ENCODE measurements at places on chromosomes 7 and 10. TPM values are rescaled to one million over a fixed set of nuclear protein-coding genes. Genes with fewer than 3 reads are reported as not detected.

DNA sequence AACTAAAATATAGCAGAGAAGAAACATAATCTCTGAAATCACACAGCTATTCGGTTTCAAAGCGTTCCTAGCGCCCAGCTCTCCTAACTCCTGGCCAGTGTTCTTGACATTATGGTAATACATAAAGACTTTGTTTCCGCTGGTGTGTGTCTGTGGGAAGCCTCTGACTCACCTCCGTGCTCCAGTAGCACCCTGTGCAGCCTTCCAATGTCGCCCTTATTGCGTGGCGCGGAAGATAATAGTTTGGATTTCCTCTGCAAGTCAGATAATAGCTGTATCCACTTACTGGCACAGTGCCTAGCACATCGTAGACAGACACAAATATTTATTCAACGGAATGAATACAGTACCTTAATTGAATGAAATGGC is 570 bp downstream of the BMS1 start:
- DNase-seq = no peak

- DNase-seq = no peak
Observed at GRCh38 chr10:77492368-77492994, 145.1 kb downstream of the KCNMA1 start.

GRCh38 chr10:8133146-8133545 is 78.7 kb downstream of the GATA3 start:
- peak; percentile 64 for DNase-seq

DNA sequence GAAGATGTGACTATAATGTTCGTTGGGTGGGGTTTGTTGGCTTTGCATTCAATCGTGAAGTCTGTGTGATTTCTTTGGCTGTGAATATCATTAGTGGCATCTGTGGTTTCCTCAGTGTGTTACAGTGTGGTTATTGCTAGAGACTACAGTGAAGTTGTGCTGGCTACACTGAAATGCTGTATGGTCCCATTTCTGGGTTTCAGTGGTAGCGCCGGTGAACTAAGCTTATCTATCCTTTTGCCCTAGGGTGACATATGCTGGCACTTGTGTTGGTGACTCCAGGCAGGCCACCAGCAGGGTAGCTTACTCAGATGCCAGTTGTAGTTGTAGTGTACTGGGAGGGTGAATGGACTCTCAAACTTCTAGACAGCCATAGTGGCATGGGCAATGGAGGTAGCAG is 259.5 kb downstream of the ANKRD30A start:
- DNase-seq = no peak

GRCh38 chr10:44966816-44967509 is 7.4 kb downstream of the RASSF4 start:
- no peak for DNase-seq

DNA sequence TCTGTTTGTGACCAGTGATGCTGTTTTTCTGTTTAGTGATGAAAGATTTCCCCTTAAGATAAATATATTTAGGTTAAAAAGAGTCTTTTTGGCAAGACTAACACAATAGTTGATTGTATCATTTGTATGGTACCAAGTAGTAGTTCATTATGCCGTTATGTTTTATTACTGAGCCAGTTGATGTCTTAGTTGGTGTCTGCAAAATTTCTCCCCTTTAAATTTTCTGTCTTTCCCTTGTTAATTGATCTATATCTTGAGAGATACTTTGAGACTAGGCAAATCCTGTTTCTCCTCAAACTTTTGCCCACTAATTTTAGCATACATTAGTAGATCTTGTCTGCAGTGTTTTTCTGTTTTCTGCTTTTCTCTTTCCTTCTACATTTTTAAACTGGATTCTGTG is 21.7 kb downstream of the UBE3C start:
- no peak for DNase-seq

- DNase-seq = no peak
Observed at GRCh38 chr10:110168601-110169481, 38.6 kb upstream of the MXI1 start.

- no peak for DNase-seq
Observed at GRCh38 chr7:138879356-138879755, 81.4 kb upstream of the ATP6V0A4 start.

DNA sequence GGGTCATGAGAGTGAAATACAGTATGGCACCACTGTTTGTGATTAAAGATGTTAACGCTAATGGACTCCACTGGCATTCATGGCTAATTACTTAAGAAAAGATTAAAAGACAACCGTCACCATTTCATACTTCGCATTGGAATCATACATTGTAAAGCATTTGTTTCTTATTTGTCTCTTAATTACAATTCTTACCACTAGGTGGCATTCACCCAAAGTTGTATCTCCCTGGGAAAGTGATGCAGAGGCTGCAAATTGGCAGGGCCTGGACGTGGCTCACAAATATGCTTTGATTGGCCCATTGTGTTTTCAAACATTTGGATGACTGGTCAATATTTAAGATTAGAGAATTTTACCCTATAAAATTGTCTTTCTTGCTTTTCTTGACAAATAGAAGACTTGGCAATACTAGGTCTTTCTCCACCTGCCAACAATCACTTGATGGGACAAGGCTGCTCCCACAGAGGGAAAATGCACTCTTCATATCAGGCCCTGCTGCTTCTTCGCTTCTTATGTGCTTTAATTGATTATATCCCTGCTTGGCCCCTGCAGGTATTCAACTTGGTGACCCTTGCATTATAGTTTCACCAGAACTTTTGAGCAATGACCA is 72.1 kb upstream of the STARD3NL start:
- DNase-seq = no peak

DNA sequence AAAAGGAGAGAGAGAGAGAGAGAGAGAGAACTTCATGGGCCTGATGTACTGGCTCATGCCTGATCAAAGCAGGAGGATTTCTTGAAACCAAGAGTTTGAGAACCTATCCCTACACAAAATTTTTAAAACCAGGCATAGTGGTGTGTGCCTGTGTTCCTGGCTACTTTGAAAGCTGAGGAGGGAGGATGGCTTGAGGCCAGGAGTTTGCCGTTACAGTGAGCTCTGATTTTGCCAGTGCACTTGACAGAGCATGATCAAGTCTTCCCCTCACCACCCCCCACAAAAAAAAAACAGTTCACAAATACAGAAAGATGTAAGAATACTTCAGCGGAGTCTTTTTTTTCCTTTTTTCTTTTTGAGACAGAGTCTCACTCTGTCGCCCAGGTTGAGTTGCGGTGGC is 52.1 kb upstream of the CCAR1 start:
- no peak for DNase-seq

GRCh38 chr10:4981722-4982471 is 18.7 kb downstream of the AKR1C1 start:
- DNase-seq = no peak

DNA sequence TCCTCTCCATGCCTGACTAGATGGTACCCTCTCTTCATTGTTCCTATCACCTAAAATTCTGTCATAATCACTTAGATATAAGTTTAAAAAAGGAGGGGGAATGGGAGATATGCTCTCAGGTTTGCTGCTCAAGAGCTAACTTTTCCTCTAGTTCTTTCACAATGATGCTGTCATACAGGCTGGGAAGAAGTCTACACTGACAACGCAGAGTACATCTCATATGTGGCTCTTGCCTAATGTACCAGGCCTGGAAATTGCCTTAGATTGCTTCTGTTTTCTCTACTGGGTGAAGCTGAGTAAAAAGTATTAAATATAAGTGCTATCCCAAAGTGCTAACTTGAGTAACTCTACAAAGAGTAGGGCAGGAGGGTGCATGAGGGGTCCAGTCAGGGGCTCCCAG is 43.8 kb upstream of the BET1 start:
- DNase-seq = no peak

Gene PLA2G12B
- not detected for total RNA-seq

Gene ZSCAN25
- 31.2 TPM for total RNA-seq

Gene UNCX
- total RNA-seq = not detected

Data from activated T-helper 2 cell treated with anti-CD3 and anti-CD28 coated beads, Interferon-gamma antibody, Interleukin-2, Interleukin-4, amounts not matched to agents 10 μg/mL and 5 μg/mL and 100 μg/mL, durations not matched to agents 14 hours and 24 hours and 36 hours (primary cell).